ENCODE measurements at places on chromosomes 2 and 18.
A peak's percentile ranks its signal among the peaks of the same experiment; 100 is the strongest.

- DNase-seq: no peak
Measured at GRCh38 chr18:44409515-44409914, 271.2 kb upstream of the SETBP1 start.

DNA sequence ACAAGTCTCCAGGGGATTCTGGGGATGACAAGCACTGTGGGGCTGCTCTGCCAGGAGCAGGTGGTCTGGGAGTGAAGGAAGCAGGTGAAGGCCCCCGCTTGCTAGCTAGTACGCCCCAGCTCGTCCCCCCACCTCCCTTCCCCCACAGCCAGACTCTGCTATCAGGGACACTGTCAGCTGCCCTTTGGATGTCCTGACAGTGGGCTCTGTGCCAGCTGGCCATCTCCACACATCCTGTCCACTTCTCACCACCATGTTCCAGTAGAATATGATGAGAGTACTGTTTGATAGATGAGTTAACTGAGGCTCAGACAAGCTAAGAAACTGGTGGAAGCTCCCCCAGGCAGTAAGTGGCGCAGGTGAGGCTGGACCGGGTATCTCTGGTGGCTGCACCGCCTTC lies 276.2 kb downstream of the CELF4 start:
- DNase-seq: no peak

GRCh38 chr2:101509499-101510284 lies 34.8 kb upstream of the RFX8 start:
- no peak for DNase-seq

- no peak for DNase-seq
Measured at GRCh38 chr2:174516501-174517378, 29.9 kb upstream of the GPR155 start.

DNA sequence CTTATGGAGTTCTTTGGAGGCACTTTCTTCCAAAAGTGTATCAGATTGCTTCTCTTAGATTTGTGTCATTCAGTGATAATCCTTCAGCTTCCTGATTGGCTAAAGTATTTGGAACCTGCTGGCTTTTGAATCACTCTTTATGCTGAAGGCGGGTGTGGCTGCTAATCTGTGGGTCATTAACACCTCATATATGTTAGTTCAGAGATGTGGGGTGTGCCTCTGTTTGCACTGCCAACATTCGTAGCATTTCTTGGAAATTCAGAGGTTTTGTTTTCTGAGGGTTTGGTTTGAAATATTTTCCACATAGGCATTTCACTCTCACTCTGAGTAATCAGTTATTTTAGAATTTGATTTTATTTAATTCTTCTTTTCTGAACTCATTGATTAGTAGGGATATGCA lies 1604.4 kb upstream of the ACVR2A start:
- no peak for DNase-seq

DNA sequence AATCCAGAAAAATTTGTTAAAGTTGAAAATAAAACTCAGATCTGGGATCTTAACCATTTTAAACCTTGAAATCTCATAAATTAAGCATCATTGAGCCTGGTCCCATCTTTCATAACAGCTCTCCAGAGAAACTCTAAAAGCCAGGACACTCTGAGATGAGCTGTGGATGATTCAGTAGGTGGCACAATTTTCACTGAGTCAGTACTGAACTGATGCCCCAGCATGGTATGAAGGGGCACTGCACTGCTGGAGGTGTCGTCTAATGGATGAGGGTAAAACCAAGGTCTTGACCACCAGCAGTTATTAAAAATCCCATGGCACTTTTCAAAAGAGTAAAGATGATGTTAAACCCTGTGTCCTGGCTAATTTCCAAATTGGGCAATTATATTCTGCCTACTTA lies 170.6 kb downstream of the FIGN start:
- DNase-seq: no peak

GRCh38 chr2:239856620-239857285 lies 168.4 kb downstream of the NDUFA10 start:
- DNase-seq: no peak

DNA sequence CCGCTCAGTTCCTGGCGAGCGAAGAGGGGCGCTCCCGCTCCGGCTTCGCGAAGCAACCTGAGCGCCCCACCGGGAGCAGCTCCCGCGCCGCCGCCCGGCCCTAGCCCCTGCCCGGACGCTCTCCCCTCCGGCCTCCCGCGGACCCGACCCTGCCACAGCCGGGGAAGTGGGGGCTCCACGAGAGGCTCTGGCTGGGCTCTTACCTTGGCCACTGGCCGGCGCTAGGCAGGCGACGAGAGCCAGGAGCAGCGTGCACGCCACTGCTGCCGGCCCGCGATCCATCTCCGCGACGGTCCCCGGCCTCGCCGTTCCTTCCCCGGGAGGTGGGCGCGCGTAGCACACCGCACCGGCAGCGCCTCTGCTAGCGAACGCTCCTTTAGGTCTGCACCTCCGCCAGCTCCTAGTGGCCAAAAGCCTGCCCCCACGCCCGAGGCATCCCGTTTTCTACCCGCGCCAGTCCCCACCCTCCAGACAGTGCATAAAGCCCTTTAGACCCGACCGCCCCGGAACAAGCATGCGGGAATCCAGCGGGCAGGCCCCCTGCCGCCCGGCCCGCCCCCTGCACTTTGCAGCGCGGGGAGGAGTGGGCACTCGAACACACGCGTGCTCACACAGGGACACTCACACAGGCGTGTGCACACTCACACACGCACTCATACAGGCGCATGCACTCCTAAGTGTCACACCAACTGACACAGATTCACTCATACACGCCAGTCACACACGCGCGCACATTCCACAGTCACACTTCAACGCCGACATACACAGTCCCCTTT lies at the start of gene LRP2:
Gene LRP2, minus strand, starts transcription at position 417 of the 776 bp plus-strand sequence. Its CDS starts 135 bp downstream, at position 282.
- DNase-seq: peak; percentile 48

GRCh38 chr2:156892467-156893281 lies 364.8 kb upstream of the GALNT5 start:
- DNase-seq: no peak

DNA sequence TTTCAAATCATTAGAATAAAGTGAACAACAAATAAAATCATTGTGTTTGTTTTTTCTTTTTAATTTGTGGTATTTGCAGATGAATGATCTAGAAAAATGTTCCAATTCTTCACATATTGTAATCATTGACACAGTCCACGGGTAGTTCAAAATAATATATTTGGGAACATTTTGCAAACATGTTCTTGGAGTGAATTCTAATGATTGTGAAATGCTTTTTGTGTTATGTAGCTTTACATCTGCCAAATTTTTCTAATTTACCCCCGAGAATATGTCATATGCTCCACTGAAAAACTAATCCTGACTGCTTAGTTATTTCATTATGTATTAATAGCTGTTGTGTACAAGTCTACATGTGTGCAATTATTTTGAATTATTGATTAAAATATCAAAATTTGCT lies 1468.4 kb upstream of the NXPH2 start:
- DNase-seq: no peak

DNA sequence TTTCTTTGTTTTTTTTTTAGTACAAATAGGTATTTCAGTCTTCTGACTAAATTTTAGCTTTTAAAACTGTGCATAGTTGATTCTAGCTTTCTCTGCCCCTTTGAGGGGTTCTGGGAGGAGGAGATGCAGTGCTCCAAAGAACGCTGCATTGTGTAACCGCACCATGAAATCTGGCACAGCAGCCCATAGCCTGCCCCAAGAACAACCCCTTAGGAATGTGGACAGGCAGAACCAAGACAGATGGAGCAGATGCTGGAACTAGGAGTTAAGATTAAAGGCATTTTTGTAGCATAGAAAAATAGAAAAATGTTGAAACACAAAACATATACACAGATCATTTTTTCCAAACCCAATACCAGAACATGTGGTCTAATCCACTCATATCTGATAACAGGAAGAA lies 187.5 kb downstream of the SCG2 start:
- no peak for DNase-seq

- DNase-seq: no peak
Measured at GRCh38 chr2:72139471-72139873, 8.2 kb downstream of the CYP26B1 start.

- no peak for DNase-seq
Measured at GRCh38 chr18:44997174-44997573, 316.5 kb downstream of the SETBP1 start.

DNA sequence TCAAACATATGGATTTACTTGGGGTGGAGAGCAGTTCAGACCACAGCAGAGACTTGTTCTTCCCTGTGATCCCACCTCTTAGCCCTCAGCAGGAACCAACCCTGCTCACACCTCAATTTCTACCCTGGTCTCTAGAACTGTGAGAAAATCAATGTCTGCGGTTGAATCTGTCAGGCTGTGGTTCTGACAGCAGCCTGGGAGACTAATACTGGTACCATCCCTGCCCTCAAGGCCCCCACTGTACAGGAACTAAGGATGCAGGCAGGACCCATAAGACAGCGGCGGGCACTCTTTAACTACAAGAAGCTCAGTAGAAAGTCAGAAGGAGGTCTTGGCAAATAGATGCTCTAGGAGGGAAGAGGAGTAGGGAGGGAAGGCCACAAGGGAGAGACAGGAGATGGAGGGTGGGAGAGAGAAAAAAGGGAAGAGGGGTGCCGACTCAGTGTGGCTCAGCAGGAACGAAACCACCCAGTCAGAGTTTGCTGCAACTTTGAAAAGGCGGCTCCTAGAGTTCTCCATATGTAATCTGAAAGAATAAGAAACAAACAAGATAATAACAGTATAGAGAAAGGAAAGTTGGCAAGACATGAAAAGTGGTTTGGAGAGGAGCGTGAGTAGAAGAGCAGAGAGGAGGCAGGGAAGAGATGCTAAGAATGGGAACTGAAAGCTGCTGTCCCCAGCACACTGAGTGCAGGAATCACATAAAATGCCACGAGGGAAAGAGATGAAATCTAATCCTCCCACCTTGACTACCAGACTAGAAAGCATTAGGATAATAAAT lies 323.9 kb upstream of the ID2 start:
- no peak for DNase-seq

GRCh38 chr2:9646196-9647030 lies 15.6 kb upstream of the YWHAQ start:
- no peak for DNase-seq

- DNase-seq: no peak
Measured at GRCh38 chr2:3636586-3637310, 21.3 kb upstream of the ALLC start.

DNA sequence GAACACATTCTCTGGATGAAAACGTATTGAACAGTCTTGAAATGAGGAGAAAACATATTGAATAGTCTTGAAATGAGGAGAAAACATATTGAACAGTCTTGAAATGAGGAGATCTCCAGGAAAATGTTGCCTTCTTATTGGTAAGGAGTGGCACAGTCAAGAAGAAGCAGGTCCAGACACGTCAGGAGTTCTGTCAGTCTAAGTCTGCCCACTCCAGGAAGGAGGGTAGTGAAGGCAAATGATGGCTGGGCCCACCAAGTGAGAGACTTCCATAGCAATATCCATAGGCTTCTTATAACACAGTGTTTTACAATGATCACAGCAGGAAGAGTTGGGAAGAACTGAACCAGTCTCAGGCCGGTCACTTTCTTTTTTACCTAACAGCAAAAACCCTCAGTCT lies 316.2 kb downstream of the ETAA1 start:
- no peak for DNase-seq

DNA sequence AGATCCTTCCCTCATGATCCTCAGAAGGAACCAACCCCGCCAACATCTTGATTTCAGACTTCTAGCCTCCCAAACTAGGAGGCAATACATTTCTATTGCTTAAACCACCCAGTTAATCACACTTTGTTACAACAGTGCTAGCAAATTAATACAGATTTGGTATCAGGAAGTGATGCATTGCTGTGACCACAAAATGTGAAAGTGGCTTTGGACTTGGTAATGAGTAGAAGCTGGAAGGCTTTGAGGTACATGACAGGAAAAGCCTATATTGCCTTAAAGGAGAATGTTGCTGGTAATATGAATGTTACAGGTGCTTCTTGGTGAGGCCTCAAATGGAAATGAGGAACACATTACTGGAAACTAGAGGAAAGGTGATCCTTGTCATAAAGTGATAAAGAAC lies 260.3 kb downstream of the SATB2 start:
- DNase-seq: no peak

- DNase-seq: no peak
Measured at GRCh38 chr18:46415532-46416252, 241.3 kb downstream of the LOXHD1 start.

GRCh38 chr18:74023220-74023619 lies 124.4 kb downstream of the FBXO15 start:
- DNase-seq: no peak

- no peak for DNase-seq
Measured at GRCh38 chr18:56641714-56642337, 3.4 kb upstream of the TXNL1 start.

GRCh38 chr2:88880441-88880953 lies 189.0 kb downstream of the RPIA start:
- peak; percentile 39 for DNase-seq

GRCh38 chr2:122884889-122885288 lies 1129.4 kb downstream of the TSN start:
- no peak for DNase-seq

DNA sequence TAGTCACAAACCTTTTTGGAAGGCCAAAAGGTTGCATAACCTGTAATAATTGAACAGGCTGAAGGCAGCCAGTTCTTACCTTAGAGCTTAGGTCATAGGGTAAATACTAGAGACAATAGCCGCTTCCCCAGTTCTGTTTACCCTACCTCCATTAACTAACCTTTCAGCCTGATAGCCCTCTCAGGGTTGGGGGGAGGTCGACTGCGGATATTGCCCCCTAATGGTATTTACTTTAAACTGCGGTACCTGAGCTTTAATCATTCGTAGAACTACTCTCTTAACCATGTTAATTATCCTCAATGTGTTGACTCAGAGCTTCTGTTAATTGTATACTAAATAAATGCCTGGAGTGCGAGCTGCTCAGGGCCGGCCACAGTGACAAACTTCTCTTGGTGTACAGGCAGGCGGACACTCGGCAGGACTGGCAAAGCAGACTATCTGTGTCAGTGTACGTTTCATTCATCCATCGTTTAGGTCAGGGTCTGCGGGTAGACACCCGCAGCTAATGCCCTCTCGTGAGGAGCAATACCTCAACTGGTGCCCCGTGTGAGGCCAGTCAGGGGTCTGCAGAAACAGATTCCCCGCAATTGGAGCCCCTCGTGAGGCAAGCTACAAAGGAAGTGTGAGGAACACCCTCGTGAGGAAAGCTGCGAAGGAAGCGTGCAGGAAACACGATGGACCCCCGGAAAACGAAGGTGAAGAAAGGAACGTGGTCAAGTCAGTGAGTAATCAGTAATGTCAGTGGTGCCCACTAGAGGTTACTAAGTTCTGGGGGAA lies 115.3 kb upstream of the SCN7A start:
- no peak for DNase-seq

DNA sequence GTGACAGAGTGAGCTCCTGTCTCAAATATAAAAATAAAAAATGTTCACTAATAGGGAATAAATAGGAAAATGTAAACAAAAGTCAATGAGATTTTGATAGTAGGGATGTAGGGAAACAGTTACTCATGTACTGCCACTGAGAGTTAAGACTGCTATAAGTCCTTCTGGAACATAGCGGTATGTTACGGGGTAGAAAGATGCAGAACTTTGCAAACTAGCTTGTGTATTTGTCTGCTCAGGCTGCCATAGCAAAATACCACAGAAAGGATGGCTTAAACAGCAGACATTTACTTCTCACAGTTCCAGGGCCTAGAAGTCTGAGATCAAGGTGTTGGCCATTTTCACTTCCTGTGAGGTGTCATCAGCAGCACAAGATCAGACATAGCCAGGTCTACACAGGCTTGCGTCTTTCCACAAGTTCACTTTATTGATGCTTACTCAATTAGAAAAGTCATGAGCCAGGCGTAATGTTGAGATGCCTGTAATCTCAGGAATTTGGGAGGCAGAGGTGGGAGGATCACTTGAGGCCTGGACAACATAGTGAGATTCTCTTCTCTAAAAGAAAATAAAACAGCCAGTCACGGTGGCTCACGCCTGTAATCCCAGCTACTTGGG lies 8.8 kb downstream of the TXNDC2 start:
- no peak for DNase-seq

- no peak for DNase-seq
Measured at GRCh38 chr2:64978514-64979268, 10.5 kb upstream of the SLC1A4 start.

Measured in activated CD8-positive, alpha-beta T cell treated with anti-CD3 and anti-CD28 coated beads for 36 hours (primary cell).